T-helper 17 cell (primary cell): ENCODE measurements at places on chromosomes 16 and 17. TPM values are rescaled to one million over a fixed set of nuclear protein-coding genes. Genes with fewer than 3 reads are reported as not detected.

USP43 gene
- total RNA-seq: 0.29 TPM

C1QTNF1 gene
- 0.13 TPM for total RNA-seq

DNA sequence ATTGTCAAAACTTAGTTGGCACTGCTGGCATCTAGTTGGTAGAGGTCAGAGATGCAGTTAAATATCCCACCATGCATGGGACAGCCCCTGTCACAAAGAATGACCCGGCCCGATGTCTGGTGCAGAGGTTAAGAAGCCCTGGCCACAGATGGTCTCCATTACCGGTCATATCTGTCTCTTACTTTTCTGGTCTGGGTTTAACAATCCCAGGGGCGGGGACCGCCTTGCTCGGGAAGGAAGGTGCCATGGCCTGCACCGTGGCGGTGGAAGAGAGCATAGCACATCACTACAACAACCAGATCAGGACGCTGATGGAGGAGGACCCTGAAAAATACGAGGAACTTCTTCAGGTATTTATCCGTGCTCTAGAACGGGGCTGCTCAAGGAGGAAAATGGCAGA lies 8.1 kb downstream of the COQ7 start:
- H3K4me3 ChIP-seq: no peak overlapping the region
- no peaks in the 10 kb centered on the region for H3K4me1 ChIP-seq
- peaks cover 3% of the 10 kb centered on the region for H3K36me3 ChIP-seq
- no peak for DNase-seq
- H3K27me3 ChIP-seq: no peaks in the 10 kb centered on the region

GRCh38 chr16:72312828-72313227 lies 140.9 kb upstream of the PMFBP1 start:
- no peak overlapping the region for H3K4me3 ChIP-seq
- no peaks in the 10 kb centered on the region for H3K36me3 ChIP-seq
- no peaks in the 10 kb centered on the region for H3K27me3 ChIP-seq
- H3K27ac ChIP-seq: no peak overlapping the region
- H3K4me1 ChIP-seq: no peaks in the 10 kb centered on the region

DNA sequence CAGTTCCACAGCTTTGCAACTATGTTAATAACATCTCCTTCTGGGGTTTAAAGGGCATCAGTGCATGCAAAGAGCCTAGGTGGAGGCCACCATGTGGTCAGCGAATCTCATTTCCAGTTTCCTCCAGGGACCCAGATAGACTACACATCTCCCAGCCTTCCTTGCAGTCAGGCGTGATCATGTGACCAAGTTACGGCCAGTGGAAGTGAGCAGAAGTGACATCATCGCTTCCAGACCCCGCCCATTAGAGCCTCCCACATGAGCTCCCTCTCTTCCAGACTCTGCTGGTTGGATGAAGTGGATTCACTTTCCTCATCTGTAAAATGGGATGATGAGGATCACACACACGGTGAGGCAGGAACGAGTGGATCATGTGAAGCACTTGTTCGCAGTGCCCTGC lies 27.4 kb upstream of the KDM8 start:
- H3K4me3 ChIP-seq: no peak overlapping the region
- no peaks in the 10 kb centered on the region for H3K36me3 ChIP-seq
- H3K27me3 ChIP-seq: no peaks in the 10 kb centered on the region
- H3K4me1 ChIP-seq: peaks cover 36% of the 10 kb centered on the region
- peak overlapping the region; percentile 91 for H3K27ac ChIP-seq
